ENCODE measurements at places on chromosomes 2 and 18.

DNA sequence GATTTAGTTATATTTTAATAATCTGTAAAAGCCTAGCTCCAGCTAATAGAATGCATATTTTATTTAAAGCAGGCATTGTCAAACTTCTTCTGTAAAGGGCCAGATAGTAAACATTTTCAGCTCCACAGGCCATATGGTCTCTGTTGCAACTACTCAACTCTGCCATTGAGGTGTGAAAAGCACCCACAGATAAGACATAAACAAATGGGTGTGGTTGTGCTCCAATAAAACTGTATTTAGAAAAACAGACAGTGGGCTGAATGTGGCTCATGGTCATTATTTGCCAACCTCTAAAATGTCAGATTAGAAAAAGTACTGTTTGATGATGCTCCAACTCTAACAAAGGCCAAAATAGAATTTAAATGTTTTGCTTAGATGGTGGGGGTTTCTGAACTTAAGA lies 519.9 kb downstream of the RNF144A start:
- no peak for DNase-seq

- no peak for DNase-seq
These were observed 487.9 kb downstream of the STK39 start for GRCh38 chr2:167759531-167759930.

- DNase-seq: no peak
These were observed 1234.4 kb downstream of the SUCLG1 start for GRCh38 chr2:83224591-83225200.

DNA sequence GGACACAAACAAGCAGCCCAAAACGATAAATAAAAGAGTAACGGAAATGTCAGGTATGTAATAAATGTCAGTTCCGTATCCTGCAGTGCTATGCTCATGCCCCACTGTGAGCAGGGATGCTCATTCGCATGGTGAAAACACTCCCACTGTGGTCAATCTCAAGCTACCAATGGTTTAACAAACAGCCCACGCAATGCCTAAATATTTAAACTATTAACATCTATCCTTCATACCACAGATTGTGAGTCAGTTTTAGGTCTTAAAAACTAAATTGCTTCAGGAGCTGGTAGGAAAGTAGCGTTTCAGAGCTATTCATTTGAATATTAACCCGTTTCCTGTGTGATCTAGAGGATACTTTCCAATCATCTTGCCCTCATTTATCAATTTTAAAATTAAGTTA lies 207.4 kb downstream of the TCF4 start:
- DNase-seq: no peak

DNA sequence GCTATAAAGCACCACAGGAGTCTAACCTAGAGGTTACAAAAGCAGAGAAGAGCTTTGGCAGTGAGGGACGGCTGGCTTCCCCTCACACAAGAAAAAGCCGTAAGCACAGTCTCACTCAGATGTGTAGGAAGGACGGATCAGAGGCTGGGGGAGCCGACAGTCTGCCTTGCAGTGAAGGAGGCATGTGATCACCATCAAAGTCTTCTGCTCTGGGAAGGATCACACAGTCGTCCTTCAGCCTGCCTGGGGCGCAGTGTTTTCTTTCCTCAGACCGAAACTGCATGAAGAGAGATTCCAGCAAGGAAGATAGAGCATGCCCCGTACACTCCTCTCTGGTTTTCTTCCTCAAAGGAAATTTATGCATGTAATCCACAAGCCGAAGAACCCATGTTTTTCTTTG lies 24.1 kb downstream of the GATA6 start:
- DNase-seq: no peak

Data from NCI-H2029 treated with DMSO at 0.1 percent for 48 hours (cell line).